Pons (tissue), 1 donor: ENCODE measurements at places on chromosomes 1 and 21.
A peak's percentile ranks its signal among the peaks of the same experiment; 100 is the strongest.

DNA sequence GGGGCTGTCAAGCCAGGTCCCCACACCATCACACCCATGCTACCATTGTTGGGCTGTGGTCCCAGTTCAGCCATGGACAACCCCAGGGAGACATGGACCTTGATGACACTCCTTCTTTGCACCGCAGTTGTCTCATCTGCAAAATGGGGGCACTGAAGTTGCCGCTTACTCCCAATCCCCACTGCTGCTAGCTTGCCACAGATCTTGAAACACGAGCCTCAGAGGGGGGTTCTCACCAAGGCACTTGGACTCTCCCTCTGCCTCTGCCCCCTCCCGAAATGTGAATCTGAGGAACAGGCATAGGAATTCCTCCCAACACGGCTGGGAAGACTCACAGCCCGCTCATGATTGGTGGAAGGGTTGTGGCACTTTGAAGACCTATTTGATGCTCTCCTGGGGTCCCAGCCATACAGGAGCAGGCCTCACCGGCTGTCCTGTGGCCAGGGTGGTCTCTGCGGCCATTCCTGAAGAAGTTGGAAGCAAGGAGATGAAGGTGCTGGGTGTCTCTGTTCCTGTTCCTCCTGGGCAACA lies 31.1 kb downstream of the RUNX3 start:
- DNase-seq = no peak

- peak; percentile 8 for DNase-seq
Observed at GRCh38 chr1:198118134-198118533, 38.7 kb upstream of the NEK7 start.

GRCh38 chr1:221812088-221812752 lies 70.3 kb upstream of the DUSP10 start:
- DNase-seq = no peak

DNA sequence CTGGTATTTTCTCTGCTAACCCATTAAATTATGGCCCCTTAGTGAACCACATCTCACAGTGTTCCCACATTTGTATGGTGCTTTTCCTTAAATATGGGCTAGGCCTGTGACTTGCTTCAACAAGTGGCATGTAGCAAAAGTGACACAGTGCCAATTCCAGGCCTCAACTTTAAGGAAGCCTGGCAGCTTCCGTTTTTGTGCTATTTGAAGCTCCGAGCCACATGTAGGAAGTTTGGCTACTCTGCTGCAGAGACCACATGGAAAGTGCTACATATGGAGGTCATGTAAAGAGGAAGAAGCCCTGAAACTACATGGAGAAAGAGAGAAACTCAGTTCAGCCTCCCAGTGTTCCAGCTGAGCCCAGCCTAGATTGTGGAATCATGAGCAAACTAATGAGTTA lies 28.5 kb upstream of the DR1 start:
- peak; percentile 88 for DNase-seq

- no peak for DNase-seq
Observed at GRCh38 chr1:156691191-156691590, 14.0 kb upstream of the NES start.

DNA sequence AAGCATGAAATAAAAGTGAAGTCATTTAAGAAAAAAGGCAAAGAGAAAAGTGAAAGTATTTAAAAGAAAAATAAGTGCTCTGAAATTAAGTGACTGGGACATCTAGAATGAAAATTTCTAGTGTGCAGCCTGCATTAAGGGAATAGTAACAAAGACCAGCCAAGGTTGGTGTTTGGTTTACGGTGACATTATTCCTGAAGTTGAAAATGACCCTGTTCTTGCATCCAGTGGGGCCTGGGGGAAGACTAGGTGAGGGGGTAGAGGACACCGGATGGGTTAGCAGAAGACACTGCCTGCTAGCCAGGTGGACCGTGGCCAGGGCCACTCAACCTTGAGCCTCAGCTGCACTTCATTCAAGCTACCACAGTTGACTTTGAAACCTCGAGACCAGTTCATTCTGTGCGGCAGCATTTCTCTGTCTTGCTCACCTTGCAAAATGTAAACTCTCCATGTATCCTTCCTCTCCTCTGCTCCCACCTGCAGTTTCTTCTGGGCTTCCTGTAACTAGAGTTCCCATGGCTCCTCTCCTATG lies 14.3 kb upstream of the KCNK1 start:
- no peak for DNase-seq

- DNase-seq = no peak
Observed at GRCh38 chr1:228190778-228191177, 17.1 kb upstream of the OBSCN start.

DNA sequence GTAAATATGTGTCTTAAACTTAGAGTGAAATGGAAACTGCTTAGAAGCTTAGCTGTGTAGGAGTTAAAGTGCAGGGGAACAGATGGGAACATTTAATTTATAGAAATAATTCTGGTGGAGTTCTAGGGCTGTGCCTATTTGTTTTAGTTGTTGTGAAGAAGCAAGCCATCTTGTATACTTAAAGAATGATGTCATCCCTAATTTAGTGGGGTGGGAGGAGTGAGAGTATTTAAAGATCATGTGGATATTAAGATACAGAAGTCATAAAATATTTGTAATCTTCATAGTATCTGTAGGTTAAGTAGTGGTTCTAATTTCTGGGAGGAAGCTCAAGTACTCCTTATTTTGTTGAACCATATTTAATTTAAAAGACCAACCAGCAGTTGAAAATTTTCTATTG lies 41.5 kb downstream of the BACH1 start:
- DNase-seq = no peak

DNA sequence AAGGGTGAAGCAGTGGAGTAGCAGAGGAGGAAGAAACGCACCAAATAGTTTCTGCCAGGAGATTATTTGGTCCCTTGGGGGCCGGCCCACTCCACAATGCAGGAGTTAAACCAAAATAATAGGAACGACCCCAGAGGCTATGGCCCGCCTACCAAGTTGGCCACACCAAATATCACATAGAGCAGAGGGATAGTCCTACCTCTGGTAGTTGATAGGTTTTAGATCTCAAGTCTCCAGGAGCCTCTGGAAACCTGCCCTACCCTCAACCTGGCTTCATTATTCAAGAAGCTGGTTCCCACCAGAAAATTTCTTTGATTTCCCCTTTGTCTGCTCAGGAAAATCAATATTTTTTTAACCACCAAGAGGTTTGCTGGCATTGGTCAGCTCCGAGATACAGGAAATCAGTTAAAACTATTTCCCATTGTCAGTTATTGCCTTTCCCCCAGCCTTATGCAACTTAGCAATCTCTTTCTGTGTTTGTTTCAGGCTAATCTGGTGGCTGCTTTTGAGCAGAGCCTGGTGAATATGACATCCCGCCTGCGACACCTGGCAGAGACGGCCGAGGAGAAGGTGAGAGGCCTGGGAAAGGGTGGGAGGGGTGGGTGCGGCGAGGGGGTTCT lies 35.5 kb upstream of the IPO9 start:
- DNase-seq = no peak

GRCh38 chr1:53020588-53020987 lies 41.4 kb upstream of the PODN start:
- DNase-seq = no peak

DNA sequence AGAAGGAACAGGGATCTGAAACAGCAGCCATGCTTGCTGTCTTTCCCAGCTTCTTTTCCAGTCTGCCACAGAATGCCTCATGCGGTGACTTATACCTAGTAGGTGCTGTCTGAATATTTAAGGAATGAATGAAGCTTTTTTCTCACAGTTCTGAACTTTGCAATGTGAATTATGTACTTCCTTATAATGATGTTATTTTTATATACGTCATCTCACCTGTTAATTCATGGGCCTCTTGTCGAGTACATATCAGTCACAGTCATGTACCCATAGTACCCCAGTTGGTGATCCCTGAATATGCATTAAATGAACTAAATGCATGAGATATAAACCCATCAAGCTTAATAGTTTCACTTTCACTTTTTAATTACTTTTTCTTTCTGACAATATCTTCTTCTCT lies 132.7 kb downstream of the NTNG1 start:
- DNase-seq = no peak
